ENCODE measurements at places on chromosomes 4 and X.

- no peak for DNase-seq
Observed at GRCh38 chrX:125727117-125727516, 407.4 kb downstream of the TEX13C start.

GRCh38 chrX:25873196-25873595 is 264.9 kb upstream of the MAGEB18 start:
- no peak for DNase-seq

DNA sequence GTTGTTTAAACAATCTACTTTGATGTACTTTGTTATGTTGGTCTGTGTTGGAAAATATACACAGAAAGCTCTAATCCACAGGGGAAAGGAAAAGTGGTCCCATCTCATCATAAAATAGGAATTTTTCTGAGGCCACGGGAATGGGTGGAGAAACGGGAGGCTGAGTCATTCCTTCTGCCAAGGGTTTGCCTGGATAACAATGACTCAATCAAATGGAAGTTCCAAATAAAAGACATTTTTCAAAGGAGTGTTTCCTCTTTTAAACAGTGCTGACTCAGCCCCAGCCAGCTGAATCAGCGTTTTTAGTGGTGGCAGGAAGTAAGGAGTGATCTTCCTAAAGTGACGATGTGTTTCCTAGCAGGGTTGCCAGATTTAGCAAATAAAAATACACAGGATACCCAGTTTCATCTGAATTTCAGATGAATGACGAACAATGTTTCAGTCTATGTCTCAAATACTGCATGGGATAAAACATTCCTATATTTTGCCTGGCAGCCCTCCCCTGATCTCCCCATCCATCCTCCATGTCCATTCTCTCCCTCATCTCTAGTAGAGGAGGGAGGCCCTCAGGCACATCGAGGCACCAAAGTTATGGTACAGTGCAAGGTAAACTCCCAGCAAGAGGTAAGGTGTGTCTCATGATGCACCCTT is 345.4 kb upstream of the GATB start:
- peak; percentile 61 for DNase-seq

DNA sequence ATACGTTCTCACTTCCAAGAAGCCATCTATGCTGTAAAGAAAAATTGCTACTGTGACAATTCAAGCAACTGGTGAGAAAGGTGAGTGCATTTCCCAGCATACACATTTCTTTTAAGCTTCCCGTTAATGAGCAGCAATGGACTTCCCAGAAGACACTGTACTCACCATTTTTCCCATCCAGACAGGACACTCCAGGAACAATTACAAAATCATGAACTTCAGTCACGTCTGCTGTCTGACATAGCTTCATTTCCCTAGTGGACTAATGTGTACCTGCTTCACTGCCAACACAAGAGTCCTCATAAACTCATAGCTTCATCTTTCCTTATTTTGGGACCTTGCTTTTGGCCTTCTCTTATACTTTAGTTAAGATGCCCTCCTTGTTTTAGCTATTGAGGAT is 156.9 kb downstream of the ENOX2 start:
- DNase-seq, result no peak

DNA sequence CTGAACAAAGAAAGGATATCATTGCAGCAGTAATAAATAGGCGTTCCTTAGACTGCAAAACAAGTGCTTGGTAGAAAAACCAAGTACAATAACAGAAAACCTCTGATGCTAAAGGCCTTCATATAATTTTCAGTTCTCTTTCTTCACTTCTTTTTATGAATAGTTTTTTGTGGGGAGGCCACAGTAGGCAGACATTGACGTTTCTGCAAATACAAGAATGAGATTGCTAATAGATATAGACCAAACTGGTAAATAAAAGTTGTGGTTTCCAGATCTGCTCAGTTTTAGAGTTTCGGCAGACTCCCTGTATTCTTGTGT is 57.0 kb upstream of the RAP1GDS1 start:
- no peak for DNase-seq

DNA sequence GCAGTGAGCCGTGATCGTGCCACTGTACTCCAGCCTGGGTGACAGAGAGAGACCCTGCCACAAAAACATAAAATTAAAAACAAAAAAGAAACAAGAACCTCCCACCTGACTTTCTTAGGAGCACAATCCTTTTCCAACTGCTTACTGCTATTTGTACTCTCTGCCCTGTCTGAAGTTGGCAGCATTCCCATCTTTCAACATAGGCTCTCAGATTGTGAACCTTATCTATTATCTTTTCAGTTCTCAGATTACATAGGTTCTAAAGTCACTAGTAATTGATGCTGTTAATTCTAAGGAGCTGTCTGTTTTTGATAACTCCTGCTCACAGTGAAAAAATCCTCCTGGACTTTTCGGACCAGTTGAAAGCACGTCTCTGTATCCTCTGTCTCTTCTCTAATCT is 812.2 kb upstream of the CT83 start:
- DNase-seq, result no peak

GRCh38 chrX:120281021-120281624 is 30.1 kb downstream of the TMEM255A start:
- DNase-seq, result no peak

GRCh38 chr4:87502580-87503238 is 26.5 kb downstream of the SPARCL1 start:
- no peak for DNase-seq

GRCh38 chrX:1885116-1885515 is 270.3 kb downstream of the ASMT start:
- no peak for DNase-seq

DNA sequence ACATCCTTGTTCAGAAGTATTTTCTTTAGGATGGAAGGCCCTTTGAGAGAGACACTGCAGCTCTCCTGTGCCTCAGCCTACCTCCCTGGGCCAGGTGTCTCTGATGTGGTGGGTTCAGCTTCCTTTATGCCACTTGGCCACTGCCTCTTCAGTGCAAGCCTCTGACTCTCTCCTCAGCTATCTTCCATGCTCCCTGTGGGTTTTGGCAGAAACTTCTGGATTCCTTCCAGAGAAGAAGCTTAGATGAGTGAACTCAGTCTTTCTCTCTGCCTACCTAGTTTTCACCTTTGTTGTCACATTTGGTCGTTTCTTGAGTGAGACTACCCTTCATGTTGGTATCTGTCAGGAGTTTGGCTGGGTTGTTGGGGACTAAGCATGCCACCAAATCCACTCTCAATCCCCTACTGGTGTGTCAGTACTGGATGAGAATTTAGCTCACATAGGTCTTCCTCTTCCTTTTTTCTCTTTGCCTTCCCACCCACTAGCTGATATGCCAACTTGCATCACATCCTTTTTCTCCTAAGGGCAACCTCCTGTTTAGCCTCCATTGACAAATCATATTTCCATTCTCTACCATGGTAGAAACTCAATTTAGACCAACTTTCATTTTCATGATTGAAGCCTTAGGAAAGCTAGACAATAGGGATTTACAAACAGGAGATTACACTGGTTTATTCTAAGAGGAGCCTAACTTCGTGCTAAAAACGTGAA is 32.0 kb downstream of the IL15 start:
- DNase-seq, result no peak

DNA sequence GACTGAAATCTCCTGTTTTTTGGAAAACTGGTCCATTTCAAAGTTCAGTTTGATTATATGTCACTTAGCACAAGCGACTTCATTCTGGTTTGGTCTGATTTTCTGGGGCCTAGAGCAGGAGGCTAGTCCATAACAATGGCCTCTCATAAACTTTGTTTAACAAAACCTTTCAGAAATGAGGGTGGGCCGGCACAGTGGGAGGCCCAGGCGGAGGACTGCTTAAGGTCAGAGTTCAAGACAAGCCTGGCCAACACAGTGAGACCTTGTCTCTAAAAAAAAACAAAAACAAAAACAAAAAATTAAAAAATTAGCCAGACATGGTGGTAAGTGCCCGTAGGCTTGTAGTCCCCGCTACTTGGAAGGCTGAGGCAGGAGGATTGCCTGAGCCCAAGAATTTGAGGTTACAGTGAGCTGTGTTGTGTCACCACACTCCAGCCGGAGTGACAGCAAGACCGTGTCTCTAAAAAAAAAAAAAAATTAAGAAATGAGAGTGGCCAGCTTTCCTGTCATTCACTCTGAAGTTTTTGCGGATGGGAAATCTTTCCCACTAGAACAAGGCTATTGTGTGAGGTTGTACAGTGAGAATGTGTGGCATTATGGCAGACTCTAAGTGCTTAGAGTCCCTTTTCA is 1.2 kb upstream of the PLAC8 start:
- DNase-seq, result no peak

GRCh38 chrX:114675365-114675764 is 91.5 kb downstream of the HTR2C start:
- no peak for DNase-seq

DNA sequence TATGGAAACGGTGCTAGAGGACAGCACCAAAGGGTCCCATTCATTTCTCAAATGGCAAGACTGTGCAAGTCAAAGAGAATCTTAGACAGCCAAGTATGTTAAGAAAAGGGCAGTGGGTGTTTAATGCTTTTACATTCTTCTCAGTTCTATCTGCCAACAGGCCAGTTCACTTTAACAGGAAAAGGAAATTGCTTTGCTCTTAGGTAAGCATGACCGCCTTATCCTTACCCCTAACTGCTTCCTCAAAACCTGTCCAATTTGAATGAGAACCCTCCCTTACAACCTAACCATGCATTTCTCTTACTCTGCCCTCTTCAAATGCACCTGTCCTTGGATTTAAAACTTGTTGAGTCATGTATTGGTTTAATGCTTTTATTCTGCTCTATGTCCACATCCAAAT is 44.5 kb upstream of the BLTP1 start:
- no peak for DNase-seq

DNA sequence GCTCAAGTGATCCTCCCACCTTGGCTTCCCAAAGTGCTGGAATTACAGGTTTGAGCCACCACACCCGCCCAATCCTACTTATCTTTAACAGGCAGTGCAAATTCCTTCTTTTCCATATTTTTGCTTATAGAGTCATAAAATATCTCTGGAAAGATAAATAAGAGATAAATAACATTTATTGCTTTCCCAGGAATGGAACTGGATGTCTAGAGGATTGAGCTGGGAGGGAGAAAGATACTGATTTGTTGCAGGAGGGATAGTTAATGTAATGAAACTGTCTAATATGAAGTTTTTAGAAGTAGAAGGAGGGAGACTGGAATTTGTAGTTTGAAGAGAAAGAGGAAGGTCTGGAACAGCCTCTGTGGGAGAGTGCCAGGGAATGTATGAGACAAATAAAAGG is 20.2 kb downstream of the ITGB1BP2 start:
- DNase-seq, result no peak

DNA sequence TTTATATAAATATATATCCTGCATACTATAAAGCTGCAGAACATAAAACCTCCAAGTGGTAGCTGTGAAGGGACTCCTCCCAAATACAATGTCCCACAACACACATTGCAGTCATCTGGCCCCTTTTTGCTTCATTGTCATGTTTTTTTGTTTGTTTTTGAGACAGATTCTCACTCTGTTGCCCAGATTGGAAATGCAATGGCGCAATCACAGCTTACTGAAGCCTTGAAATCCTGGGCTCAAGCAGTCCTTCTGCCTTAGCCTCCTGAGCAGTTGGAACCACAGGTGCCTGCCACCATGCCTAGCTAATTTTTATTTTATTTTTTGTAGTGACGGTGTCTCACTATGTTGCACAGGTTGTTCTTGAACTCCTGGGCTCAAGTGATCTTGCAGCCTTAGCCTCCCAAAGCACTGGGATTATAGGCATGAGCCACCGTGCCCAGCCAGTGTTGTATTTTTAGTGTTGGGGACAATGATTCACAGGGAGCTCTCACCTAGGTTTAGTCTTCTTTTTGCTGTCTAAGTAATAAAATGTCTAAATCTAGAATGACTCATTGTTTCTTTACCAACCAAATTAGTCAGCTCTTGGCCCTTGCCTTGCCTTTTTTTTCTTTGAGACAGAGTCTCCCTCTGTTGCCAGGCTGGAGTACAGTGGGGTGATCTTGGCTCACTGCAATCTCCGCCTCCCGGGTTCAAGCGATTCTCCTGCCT is 24.0 kb upstream of the XIAP start:
- DNase-seq, result no peak

GRCh38 chr4:184647266-184648053 is 1.8 kb downstream of the CASP3 start:
- no peak for DNase-seq
